ENCODE measurements at places on chromosomes 12 and 14.

DNA sequence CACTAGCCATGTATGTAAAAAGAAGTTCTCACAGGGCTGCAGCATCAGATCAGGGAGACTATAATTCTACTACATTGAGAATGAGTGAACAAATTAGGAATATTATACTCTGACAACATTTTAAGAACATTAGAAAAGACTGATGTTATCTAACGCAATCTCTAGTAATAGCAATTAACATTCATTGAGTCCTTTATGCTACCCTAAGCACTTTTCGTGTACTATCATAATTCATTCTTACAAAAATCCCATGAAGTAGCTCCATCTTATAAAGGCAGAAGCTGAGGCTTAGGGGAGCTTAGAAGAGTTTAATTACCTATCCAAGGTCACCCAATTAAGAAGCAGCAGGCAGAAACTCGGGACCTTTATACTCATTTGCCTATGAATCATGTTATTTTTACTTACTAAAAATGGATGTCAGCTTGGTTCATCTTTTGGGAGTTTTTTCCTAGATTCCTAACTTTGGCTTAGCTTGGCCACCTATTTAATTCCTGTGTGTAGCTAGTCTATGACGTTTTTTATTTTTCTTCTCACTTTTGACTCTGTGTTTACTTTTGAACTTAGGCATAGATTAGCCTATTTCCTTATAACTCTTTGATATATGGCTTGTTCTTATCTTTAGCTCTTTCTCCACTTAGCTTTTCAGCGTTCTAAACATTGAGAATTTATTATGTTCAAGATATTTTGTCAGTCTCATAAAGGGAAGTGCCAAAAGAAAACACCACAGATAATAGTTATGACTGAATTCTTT lies 333.5 kb upstream of the DCN start:
- no peak for DNase-seq

DNA sequence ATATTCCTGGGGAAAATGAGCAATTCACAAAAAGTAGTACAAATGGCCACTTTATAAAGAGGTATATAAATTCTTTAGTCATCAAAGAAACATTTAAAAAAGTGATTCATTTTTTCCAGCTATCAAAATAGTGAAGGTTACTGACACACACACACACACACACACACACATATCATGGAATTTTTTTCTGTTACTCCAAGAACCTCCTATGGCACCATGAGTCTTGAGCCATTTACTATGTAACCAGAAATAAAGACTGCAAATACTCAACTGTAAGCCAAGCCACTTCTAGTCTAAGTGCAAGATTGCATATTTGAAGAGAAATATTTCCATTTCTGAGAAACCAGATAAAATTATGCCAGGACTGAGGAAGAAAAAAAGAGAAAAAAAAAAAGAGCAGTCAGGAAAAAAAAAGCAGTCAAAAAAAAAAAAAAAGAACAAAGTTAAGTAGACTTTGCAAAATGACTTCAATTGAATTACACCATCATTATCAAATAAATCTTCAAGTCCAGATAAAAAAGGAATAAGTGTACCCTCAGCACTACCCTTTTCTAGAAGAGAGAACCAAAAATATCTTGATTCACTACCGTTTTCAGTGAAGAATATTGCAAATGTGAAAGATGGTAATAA lies 275.7 kb downstream of the DAD1 start:
- no peak for DNase-seq

DNA sequence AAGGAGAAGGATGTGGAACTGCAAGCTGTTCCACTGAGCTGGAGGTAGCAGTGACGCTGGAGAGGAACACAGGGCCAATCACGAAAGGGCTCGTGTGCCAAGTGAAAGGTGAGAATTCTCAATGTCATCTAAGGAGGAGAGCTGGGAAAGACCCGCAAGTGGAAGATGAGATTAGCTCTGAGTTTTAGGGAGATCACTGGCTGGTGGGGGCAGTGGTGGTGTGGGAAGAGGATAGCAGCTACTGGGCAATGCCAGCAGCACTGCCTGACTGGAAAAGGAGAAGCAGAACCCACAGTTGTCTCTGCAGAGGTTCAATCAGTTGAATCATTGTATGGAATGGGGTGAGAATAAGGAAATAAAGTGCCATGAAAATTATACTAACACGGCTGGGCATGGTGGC lies 27.8 kb downstream of the SLC25A47 start:
- DNase-seq, result no peak

DNA sequence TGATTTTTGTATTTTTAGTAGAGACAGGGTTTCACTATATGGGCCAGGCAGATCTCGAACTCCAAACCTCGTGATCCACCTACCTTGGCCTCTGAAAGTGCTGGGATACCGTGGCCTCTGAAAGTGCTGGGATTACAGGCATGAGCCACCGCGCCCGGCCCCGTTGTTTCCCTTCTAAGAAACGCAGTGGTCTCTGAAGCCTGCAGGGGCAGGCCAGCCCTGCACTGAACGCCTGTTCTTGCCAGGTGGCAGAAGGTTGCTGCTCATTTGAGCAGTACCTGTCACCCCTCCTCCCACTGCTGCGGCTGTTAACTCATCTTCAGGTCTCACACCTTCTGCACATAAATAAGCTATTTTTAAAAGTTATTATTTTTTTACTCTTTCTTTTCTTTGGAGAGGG lies 24.3 kb downstream of the GPRC5A start:
- DNase-seq, result no peak

- no peak for DNase-seq
These were observed 7.5 kb downstream of the PTGR2 start for GRCh38 chr14:73859145-73859544.

- no peak for DNase-seq
These were observed 113.0 kb downstream of the UNC79 start for GRCh38 chr14:93543766-93544165.

Measured in activated CD4-positive, alpha-beta T cell treated with anti-CD3 and anti-CD28 coated beads, Interleukin-2, amount 50 U/mL, for 24 hours (primary cell).